ENCODE measurements at places on chromosomes 6 and 20.
A peak's percentile ranks its signal among the peaks of the same experiment; 100 is the strongest.

GRCh38 chr6:70389261-70389660 lies 24.0 kb upstream of the FAM135A start:
- DNase-seq, result no peak

- DNase-seq, result no peak
Observed at GRCh38 chr6:127216810-127217789, 49.6 kb upstream of the RNF146 start.

DNA sequence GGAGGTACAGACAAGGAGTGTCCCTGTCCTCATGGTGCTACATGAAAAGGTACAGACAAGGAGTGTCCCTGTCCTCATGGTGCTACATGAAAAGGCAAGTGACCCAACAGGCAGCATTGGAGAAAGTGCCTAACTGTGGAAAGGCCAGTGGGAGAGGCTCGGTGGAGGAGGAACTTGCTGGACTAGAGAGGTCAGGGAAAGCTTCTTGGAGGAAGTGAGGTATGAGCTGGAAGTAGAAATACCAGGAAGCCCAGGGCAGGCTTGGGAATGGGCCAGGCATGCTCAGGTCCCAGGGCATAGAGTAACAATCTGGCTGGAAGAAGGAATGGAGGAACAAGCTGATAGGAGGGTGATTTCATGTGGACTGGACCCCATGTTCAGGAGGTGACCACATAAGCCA lies 59.8 kb upstream of the FNDC1 start:
- DNase-seq, result no peak

DNA sequence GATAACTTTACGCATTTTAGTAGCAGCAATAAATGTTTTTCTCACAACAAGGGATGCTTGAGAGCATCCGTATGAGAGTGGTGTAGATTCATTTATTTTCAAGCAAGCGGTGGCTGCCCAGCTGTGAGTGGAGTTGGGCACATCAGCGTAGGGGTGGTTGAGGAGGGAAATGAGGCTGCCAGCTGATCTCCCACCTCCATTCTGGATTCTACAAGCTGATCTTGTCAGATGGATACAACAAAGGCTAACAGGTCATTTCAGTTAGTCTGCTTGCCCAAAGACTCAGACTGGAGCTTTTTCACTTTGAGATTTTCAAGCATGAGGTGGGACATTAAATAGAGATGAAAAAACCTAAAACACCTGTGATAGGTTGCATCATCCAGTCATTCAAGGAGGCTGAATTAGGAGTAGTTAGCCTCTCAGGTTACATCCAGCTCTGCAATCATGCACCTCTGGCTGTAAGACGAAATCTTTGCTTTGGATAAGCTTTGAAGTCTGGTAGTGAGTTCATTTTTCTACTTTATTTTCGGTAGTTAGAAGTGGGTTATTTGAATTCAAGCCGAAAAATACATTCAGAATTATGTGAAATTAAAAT lies 1.9 kb upstream of the BACH2 start:
- DNase-seq, result no peak

DNA sequence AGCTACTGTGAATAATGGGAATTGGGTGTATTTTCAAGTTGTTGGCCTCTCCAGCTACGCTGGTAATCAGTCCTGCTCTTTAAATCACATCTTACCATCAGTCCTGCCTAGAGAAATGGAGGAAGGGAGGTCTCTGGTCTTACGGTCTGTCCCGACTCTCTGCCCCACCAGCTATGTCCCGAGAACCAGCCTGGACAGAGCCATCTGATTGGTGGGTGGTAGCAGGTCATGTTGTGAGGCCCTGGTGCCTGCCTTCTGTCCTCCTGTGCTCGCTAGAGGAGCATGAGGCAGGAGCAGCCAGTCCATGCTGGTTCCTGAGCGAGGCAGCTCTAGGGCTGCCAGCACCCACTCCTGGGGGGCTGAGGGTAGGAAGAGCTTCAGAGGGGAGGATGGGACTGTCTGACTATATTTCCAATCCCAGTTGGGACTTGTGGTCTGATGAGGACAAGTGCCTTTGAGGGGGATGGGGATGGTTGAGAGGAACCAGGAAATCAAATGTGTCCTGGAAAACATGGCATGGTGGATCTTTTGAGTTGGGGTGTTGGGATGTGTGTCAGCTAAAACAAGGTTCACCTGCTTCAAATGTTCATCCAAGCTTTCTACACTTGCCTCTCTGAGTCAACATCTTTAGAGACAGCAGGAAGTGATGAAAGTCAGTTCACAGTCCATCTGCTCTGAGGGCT lies 33.0 kb downstream of the SYNJ2 start:
- no peak for DNase-seq

- no peak for DNase-seq
Observed at GRCh38 chr6:33123732-33124524, 48.1 kb downstream of the HLA-DPB1 start.

DNA sequence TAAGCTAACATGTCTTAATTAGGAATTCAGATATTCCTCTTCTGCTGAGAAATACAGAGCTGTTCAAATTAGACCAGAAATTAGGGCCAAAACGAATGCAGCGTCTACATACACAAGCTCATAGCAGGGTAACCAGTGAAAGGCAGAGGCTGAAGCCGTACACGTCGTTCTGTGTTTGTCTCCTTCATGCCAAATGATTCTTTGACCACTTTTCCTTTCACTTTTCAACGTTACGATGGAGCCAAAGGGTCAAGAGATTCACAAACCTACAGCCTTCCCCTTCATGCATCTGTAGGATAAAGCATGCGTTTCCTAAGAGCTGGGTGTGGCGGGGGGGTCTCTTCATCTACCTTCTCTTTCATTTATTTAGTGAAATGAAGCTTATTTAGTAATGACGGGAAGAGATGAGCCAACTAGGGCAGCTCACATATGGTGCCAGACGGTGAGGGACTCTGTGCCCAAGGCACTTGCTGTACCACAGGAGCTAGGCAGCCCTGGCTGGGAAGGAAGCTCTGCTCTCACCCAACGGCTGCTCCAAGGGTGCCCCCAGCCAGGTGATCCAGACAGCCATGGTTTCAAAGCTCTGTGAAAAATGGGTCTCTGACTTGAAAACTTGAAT lies 178.0 kb downstream of the ATXN1 start:
- no peak for DNase-seq

GRCh38 chr6:153771577-153771976 lies 267.5 kb upstream of the OPRM1 start:
- no peak for DNase-seq

GRCh38 chr6:14593286-14593685 lies 475.7 kb downstream of the CD83 start:
- DNase-seq, result no peak

GRCh38 chr20:59667981-59668515 lies 63.7 kb downstream of the PHACTR3 start:
- DNase-seq, result no peak

GRCh38 chr20:19976595-19977372 lies 40.4 kb upstream of the NAA20 start:
- DNase-seq, result no peak

- peak; percentile 63 for DNase-seq
Observed at GRCh38 chr6:159969921-159970320, 1.0 kb downstream of the IGF2R start.

DNA sequence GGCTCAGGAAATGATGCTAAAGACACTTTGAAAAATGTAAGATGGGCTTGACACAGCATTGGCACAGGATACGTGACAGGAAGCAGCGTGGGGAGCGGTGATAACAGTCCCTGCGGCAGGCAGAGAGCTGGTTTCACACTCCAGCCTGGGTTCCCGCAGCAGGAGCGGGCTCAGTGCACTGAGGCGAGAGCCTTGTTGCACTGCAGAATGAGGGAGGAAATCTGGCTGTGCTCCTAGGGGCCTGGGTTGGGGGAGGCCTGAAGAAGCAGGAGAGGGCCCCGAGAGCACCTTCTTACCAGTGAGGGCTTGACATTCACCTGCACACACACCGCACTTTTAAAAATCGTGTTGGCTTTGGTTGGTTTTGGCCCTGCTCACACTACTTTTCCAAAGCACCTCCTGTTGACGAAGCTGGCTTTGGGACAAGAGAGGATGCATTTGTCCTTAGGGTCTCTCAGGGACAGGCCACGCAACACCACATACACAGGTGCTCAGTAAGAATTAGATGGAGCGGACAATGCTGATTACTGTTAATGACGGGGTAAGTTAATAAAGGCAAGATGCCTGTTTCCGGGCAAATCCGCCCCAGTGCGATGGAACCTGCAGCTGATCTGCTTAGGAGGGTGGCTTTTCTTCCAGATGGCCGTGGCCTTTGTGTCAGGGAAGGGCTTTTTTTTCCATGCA lies 49.4 kb upstream of the ARMC2 start:
- DNase-seq, result no peak

GRCh38 chr6:36694616-36695015 lies 3.0 kb upstream of the RAB44 start:
- no peak for DNase-seq

DNA sequence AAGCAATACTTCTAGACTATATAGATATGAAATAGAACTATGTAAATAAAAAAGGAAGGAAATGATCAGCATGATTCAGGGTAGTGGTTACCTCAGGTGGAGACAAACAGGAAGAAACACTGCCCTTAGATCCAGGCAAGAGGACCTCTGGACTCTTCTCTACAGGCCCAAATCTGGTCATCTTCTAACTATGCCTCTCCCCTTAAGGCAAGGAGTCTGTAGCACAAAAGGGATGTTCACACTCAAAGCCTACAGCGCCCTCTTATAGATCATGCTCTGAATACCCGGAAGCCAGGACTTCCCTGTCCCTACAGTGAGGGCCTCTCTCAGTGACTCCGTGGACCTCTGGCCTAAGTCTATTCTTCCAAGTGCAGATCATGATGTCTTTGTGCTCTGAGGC lies 30.4 kb upstream of the HIVEP2 start:
- no peak for DNase-seq

GRCh38 chr6:104941729-104942091 lies 15.2 kb upstream of the LIN28B start:
- no peak for DNase-seq

DNA sequence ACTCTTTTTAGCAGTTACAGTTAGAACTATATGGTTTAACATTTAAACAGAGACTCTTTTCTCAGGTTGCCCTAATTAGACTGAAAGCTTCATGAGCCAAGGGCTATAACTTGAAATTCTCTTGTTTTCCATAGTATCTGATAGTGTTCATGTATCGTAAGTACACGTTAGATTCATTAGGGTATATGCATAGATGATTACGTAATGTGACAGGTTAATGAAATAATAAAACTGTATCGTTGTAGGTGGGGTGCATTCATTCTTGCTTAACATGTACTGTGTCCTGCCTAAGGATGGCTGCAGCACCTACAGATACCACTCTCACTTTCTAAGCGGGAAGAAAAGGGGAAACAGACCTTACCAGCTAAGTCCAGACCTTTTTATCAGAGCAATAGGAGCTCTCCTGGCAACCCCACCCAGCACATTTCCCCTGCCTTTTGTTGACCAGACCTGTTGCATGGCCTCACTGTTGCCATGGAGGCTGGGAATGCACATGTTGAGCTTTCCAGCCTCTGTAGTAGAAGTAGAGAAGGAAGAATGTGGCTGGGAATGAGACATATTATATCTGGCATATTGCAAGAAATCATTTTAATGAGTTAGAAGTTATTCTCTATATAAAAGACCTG lies 83.0 kb downstream of the MAP3K4 start:
- no peak for DNase-seq

GRCh38 chr6:19571176-19571575 lies 266.0 kb upstream of the ID4 start:
- DNase-seq, result no peak

DNA sequence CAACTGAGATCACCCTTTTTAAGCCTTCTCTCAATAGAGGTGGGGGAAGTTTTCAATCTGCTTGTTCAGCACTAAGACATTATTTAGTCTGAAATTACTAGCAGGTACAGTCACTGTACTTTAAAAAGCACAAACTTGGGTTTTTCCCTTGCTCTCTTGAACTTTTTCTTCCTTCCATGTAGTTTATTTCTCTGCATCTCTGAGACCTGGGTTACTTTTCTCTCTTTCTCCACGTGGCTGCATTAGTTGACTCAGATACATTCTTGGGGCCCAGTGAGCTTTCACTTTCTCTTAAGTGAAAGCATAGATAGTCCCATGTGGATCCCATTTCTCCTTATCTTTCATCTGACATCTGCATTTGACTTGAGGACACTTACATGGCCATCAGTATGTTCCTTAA lies 433.9 kb upstream of the MAP3K7 start:
- DNase-seq, result no peak

DNA sequence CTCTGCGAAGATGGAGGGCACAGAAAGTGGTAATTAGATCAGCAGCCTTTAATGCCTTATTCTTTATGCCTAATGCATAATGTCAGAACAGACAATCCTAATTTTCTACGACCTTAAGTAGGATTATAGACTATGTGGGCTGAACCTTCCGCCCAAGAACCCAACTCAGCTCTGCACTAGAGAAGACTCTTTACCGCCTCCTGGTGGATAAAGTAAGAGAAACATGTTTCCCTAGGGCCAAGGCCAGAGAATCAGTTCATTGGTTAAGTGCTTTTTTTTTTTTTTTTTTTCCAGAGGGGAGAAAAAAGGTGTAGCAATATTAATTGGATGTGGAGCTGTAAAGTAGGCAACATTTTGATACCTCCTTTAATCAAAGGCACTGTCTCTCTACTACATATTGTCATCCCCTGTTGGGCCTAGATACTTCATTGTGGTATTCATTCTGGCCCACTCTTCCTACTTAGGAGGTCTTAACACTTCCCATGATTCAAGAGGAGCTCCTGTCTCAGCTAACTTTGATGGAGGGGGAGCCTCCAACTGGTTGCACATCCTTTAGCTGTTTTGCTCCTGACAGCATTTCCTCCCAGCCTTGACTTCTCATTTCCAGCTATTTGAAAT lies 124.9 kb upstream of the NRN1 start:
- peak; percentile 35 for DNase-seq

- no peak for DNase-seq
Observed at GRCh38 chr6:82711105-82711827, 347.6 kb downstream of the TPBG start.

- DNase-seq, result no peak
Observed at GRCh38 chr20:36008461-36009035, 40.2 kb downstream of the CNBD2 start.

DNA sequence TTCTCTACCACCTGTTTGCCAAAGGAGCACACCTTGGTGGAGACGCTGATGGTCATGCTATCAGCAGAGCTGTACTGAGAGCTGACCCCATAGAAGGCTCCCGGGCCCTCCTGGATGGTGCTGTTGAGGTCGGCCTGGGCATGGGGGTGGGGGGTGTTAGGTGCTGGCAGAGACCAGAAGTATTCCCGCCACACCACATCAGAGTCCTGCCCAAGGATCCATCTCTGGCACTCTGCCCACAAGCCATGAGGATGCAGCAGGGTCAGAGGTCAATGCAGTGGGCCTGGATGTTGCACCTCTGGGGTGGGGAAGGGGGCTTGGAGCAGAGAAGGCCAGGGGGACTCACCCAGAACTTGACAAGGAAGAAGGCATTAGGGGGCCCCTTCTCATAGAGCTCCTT lies 7.4 kb downstream of the RPL10A start:
- no peak for DNase-seq

- DNase-seq, result no peak
Observed at GRCh38 chr20:47066484-47067270, 172.0 kb downstream of the EYA2 start.

Measured in GM19239 (cell line).